ENCODE measurements at places on chromosomes 2 and 18.

DNA sequence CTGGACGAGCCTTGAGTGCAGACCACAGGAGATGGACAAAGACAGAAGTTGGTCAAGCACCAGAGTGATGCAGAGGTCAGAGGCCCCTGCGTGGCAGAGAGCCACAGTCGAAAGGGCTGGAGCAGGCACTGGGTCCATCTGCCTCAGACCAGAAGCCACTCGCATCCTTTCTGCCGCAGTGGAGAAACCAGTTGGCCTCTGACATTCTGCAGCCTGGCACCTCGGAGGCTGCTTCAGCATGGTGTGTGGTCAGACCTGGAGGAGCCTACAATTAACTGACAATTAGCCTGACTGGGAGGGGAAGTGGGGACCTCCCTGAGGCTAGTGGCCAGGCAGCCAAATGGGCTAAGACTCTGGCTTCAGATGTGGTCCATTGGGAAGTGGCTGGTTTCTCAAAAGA lies 111.1 kb downstream of the SGPP2 start:
- no peak for DNase-seq

GRCh38 chr2:33598561-33599174 lies 431 bp downstream of the FAM98A start:
- DNase-seq, result no peak

- DNase-seq, result no peak
Observed at GRCh38 chr2:69244882-69245281, 142.1 kb downstream of the GFPT1 start.

DNA sequence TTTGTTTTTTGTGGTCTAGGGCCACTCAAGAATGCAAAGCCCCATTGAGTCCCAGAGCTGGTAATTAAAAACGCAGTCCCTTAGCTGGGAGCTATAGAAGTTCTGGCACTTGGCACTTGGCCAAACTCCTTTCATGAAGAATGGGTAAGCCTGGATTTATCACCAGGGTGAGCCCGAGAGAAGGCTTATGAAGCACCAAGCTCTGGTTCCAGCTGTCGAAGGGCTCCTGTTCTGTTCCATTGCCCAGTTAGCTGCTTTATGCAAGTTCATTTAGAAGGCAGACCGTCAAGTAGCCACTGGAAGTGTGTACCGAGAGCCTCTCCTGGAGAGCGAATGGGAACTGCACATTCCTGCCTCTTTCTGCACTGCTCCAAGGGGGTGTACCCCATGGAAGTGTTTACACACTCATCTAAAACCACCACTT lies 14.2 kb downstream of the ECEL1 start:
- no peak for DNase-seq

- no peak for DNase-seq
Observed at GRCh38 chr2:192687015-192687414, 492.3 kb upstream of the TMEFF2 start.

- peak; percentile 68 for DNase-seq
Observed at GRCh38 chr2:99698896-99699295, 209.1 kb upstream of the REV1 start.

GRCh38 chr2:205682239-205682970 lies at the start of gene NRP2:
NRP2 (plus strand) TSS chr2:205682501; CDS start chr2:205683291, 790 bp downstream.
- DNase-seq, result peak; percentile 63

DNA sequence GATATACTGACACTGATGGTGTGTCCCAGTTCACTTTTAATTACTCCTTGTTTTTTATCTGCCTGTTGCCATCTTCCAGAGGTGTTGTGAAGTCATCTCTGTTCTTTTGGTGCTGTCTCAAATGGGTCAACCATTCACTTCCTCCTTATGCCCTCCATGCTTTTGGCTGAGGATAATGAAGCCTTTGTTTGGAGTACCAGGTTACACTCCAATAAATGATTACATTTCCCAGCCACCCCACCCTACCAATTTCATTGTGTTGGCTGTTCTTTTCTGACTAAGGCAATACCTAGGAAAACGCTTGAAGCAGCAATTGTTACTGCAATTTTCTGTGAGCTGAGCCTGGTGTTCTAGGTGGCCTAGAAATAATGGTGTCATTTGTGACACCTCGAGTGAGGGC lies 29.8 kb upstream of the ACTG2 start:
- no peak for DNase-seq

- peak; percentile 25 for DNase-seq
Observed at GRCh38 chr2:77977471-77978063, 455.4 kb upstream of the LRRTM4 start.

DNA sequence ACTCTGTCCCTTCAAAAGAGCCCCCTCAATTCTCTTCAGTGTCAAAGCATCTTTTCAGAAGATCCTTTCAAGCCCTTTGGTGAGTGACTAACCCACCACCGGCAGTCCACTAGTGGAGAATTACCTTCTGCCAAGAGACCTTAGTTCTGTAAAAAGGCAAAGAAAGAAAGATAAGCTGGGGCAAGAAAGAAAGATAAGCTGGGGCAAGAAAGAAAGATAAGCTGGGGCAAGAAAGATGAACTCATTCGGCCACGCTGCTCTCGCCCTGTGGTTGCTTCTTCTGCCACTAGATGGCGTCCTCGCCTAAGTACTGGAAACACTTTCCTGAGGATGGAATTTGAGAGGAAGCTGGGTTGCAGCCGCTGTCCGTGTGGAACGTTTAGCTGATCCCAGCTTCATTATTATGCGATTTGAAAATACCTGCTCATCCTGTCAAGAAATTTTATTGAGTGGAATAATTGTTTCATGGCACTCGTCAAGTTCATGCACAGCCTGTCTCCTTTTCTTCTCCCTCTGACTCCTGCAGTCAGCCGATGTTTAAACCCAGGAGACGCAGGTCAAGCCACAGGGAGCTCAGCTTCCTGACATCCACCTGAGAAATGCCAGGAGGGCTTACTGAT lies 17.3 kb upstream of the ANXA4 start:
- peak; percentile 76 for DNase-seq

- no peak for DNase-seq
Observed at GRCh38 chr2:100205174-100205573, 62.8 kb upstream of the AFF3 start.

GRCh38 chr2:1707771-1708418 lies 36.4 kb downstream of the PXDN start:
- peak; percentile 44 for DNase-seq

GRCh38 chr2:82043867-82044266 lies 1739.3 kb upstream of the LRRTM1 start:
- no peak for DNase-seq

GRCh38 chr2:136214307-136215200 lies 96.6 kb upstream of the CXCR4 start:
- DNase-seq, result no peak

DNA sequence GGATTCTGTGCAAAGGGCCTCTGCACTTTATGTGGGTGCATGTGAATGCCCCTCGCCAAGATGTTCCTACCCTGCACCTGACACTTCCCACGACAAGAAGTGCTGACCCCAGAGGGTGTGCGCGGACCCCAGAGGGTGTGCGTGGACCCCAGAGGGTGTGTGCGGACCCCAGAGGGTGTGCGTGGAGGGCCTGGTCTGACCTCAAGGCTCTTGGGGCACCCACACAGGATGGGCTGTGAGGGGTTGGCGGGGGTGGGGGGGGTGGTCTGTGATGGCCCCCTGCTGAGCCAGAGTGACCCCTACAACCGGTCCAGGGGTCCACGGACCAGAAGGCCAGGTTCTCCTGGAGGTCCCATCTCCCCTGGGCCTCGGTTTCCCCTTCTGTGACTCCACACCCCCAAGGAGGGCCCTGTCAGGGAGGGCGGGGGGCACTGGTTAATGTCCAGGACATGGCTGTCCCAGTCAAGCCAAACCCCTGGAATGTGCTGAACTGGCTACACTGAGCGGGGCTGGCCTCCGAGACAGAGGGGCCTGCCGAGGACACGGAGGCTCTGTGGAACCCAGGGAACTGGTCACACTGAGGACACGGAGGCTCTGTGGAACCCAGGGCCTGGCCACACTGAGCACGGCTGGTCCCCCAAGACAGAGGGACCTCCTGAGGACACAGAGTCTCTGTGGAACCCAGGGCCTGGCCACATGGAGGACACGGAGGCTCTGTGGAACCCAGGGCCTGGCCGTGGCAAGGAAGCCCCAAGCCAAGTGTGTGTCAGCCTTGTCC lies 3.1 kb downstream of the NEU4 start:
- no peak for DNase-seq

DNA sequence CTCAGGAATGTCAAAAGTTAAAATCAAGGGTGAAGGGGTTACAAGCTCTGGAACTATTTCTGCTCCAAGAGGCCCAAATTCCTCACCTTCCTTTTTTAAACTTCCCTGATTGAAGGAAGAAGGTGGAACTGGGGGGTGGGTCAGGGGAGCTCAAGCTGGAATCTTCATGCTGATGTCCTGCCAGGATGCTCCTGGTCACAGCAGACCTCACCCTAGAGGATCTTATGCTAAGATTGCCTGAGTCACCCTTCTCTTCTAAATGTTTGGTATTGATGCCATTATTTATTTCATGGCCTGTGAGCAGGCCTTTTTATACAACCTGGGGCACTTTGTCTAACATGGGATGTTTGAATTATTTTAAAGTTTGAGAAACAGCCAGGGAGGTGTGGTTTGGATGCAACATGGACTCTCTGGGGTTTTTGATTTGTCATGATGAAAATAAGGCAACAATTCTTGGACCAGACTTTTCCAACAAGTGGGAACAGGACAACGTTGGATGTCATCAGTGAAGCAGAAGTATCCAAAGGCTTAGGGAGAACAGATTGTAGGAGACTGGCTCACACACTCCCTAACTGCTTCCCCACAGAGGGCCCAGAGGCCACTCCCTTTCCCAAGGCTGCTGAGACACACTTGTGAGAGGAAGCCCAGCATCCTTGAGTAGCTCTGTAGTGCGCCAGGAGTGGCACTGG lies 420.2 kb upstream of the MEX3C start:
- peak; percentile 10 for DNase-seq

GRCh38 chr2:231900972-231901371 lies 25.2 kb downstream of the NPPC start:
- DNase-seq, result no peak

DNA sequence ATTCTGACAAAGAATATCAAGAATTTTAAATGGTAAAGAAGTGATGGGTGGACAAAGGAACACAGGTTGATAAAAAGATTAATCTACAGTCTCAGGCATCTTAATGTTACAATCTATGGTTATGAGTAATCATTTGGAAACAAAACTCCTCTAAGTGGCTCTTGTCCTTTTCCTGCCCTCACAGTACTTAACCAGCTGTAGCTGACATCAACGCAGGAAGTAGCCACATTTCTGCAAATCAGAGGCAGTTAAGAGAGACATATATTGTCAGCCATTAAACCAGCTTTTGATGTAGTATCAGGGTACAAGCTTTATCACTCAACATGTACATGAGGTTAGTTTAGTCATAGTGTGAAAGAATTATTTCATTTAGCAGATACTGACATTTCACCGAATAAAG lies 244.6 kb downstream of the NR4A2 start:
- DNase-seq, result peak; percentile 84

- no peak for DNase-seq
Observed at GRCh38 chr2:174072069-174072468, 106.9 kb upstream of the SP3 start.

DNA sequence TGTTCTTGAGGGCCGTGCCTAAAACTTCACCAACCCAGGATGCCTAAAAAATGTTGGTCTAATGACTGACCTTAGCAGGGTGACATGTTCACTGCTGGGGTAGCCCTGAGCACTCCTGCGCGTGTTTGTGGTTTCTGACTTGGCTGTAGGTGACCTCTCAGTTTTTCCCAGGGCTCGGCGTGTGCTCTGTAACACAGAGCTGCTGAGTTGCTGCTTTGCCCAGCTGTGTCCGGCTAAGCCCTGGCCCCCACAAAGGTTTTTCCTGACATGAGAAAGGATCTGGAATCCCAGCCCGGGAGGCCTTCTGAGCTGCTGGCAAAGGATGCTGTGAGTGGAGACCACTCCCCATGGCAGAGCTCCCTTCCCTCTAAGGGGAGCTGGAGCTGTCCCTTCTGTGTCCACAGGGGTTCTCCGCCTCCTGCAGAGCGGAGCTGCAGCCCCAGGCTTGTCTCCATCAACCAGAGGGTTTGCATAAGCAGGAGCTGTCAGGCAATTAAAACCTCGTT lies 52.7 kb downstream of the CRIM1 start:
- DNase-seq, result no peak

- no peak for DNase-seq
Observed at GRCh38 chr2:78077633-78078032, 555.5 kb upstream of the LRRTM4 start.

- DNase-seq, result no peak
Observed at GRCh38 chr2:238382381-238382781, 44.3 kb upstream of the ASB1 start.

GRCh38 chr18:41038071-41038470 lies 917.0 kb upstream of the PIK3C3 start:
- DNase-seq, result no peak

GRCh38 chr2:235444101-235444597 lies 49.7 kb upstream of the AGAP1 start:
- no peak for DNase-seq

GRCh38 chr2:130729322-130730299 lies 741 bp downstream of the GPR148 start:
- DNase-seq, result no peak

DNA sequence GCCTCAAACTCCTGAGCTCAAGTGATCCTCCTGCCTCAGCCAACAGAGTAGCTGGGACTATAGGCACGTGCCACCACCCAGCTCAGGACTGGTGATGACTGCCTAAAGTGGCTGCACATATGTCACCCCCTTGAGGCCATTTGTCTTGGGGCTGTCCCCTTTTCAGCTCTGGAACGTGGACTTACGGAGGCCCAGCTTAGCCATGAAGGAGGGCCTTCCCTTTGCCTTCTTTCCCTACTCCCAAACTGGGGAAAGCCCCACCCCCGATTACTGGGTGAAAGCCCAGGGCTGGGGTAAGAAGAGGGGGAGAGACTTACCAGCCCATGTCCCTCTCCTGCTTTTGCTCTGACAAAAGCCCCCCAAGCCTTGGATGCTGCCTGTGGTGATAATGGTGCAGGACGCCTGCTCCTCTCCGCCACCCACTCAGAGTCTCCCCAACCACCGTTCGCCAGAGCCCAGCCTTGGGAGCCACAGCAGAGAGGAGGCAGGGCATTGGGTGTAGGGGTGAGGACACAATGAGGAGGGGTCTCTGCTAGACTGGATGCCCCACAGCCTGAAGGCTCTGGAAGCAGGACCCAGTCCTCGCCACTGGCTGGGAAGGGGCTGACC lies 2.5 kb upstream of the DUSP2 start:
- DNase-seq, result peak; percentile 50

- no peak for DNase-seq
Observed at GRCh38 chr2:134244587-134244986, 9.3 kb upstream of the MGAT5 start.

DNA sequence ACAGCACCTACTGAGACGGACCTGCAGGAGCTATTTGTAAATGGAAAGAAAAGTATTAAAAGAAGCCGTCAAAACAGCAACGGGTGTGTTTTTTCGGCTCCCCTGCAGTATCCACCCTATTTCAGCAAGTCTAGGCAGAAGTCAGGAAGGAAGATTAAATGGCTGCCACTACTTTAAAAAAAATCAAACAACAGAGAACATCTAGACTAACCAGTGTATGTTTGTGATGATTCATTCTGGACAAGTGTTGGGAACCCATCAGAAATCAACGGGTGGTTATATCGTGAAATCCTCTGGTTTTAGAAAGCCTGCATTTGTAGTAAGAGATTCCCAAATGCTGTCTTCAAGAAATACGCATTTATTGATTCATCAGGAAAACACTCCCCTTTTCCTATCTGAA lies 9.0 kb downstream of the PMAIP1 start:
- peak; percentile 42 for DNase-seq

All from H4 (cell line).